ENCODE measurements at places on chromosomes 13 and 19. TPM values are rescaled to one million over a fixed set of nuclear protein-coding genes. Genes with fewer than 3 reads are reported as not detected.

The SAFB gene
- 137 TPM for total RNA-seq

The KLHL1 gene
- total RNA-seq: not detected

The SLAIN1 gene
- total RNA-seq: not detected

- no peak overlapping the region for H3K27ac ChIP-seq
- peaks cover 17% of the 10 kb centered on the region for H3K4me1 ChIP-seq
- H3K4me3 ChIP-seq: no peak overlapping the region
- no peak for DNase-seq
- no peaks in the 10 kb centered on the region for H3K27me3 ChIP-seq
Observed at GRCh38 chr19:33396701-33397535, 23.4 kb downstream of the CEBPG start.

DNA sequence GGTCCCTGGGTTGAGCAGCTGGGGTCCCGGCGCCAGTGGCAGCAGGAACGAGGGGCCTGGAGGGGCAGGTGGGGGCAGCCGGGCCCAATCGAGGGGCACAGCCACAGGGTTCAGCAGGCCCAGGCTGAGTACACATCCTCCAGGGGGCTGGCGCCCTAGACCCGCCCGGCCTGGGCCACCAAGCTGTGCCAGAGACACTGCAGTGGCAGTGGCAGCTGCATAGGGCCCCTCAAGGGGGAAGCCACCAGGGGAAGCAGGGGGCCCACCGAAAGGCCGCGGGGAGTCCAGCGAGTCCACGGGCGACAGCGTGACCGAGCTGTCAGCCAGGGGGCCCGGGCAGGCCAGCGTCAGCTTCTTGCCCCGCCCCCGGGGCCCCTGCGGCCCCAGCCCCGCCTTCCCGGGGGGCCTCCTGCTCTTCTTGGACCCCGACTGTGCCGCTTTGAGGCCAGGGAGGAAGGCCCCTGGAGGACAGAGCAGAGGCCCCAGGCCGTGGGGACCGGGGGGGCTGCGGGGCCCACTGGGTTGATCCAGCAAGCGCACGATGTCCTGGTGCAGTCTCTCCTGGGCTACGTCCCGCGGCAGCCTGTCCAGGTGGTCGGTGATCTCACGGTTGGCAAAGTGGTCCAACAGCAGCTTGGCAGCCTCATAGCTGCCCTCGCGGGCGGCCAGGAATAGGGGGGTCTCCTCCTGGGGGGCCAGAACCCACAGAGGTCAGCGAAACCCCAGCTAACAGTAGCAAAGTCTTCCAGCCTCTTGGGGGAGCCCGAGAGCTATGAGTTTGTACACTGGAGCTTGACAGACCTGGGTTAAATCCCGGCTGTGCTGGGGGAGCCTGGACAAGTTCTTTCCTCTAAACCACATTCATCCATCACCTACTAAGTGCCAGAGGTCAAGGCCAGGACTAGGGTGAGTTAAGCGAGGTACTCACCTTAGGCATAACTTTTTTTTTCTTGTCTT lies 39.5 kb downstream of the NOTCH3 start:
- peak; percentile 66 for DNase-seq
- no peaks in the 10 kb centered on the region for H3K36me3 ChIP-seq
- H3K27me3 ChIP-seq: no peaks in the 10 kb centered on the region
- H3K4me1 ChIP-seq: no peaks in the 10 kb centered on the region
- H3K27ac ChIP-seq: no peak overlapping the region

DNA sequence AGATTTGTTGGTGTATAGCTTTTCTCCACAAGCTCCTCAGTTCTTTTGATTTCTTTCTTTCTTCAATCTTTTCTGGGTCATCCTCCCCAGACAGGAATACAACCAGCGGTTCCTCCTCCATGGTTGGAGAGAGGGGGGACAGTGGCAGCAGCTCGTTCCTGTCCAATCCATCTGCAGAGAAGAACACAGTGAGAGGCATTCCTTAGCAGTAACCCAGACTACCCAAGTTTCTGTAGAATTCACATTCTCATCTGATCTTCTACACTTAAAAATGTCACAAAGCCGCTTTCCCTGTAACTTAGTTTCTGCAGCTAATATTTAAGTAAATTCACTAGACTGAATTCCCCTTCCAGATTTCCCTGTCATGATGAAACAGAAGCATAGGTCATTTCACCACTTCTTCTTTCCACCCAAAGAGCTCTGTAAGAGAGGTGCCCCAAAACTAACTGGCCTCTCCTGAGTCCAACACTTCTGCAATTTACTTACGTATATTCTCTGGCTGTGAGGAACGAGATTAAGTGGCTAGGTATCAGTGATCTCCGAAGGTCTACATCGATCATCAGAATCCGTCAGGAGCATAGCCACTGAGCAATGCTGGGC lies 171.9 kb downstream of the TBC1D4 start:
- H3K4me3 ChIP-seq: no peak overlapping the region
- H3K27ac ChIP-seq: no peak overlapping the region
- H3K27me3 ChIP-seq: no peaks in the 10 kb centered on the region
- H3K4me1 ChIP-seq: no peaks in the 10 kb centered on the region

DNA sequence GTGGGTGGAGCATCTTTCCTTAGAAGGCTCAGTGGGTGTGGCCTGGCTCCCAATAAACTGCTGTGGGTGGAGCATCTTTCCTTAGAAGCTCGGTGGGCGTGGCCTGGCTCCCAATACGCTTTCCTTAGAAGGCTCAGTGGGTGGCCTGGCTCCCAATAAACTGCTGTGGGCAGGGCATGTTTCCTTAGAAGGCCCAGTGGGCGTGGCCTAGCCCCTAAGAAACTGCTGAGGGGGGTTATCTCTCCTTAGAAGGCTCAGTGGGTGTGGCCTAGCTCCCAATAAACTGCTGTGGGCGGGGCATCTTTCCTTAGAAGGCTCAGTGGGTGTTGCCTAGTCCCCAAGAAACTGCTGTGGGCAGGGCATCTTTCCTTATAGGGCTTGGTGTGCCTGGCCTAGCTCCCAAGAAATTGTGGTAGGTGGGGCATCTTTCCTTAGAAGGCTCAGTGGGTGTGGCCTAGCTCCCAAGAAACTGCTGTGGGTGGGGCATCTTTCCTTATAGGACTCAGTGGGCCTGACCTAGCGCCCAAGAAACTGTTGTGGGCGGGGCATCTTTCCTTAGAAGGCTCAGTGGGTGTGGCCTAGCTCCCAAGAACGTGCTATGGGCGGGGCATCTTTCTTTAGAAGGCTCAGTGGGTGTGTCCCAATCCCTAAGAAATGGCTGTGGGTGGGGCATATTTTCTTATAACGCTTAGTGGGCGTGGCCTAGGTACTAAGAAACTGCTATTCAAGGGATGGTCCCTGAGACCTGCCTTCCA lies 10.3 kb downstream of the HSH2D start:
- DNase-seq: no peak
- no peaks in the 10 kb centered on the region for H3K4me1 ChIP-seq
- no peak overlapping the region for H3K4me3 ChIP-seq
- H3K36me3 ChIP-seq: no peaks in the 10 kb centered on the region
- no peaks in the 10 kb centered on the region for H3K27me3 ChIP-seq
- H3K27ac ChIP-seq: no peak overlapping the region
